Lower leg skin (tissue), 4 donors: ENCODE measurements at places on chromosomes 3 and 15. TPM values are rescaled to one million over a fixed set of nuclear protein-coding genes. Genes with fewer than 3 reads are reported as not detected.

The CFAP92 gene
- 0.59 TPM for total RNA-seq

The GASK1A gene
- 3.4 TPM for total RNA-seq

The OR5K2 gene
- not detected for total RNA-seq

The IL12A gene
- total RNA-seq = 3.2 TPM

The STRA6 gene
- 0.52 TPM for total RNA-seq

The GUCA1C gene
- total RNA-seq = not detected
